Thoracic aorta (tissue), 2 donors: ENCODE measurements at places on chromosomes 7 and 10. TPM values are rescaled to one million over a fixed set of nuclear protein-coding genes. Genes with fewer than 3 reads are reported as not detected.

DNA sequence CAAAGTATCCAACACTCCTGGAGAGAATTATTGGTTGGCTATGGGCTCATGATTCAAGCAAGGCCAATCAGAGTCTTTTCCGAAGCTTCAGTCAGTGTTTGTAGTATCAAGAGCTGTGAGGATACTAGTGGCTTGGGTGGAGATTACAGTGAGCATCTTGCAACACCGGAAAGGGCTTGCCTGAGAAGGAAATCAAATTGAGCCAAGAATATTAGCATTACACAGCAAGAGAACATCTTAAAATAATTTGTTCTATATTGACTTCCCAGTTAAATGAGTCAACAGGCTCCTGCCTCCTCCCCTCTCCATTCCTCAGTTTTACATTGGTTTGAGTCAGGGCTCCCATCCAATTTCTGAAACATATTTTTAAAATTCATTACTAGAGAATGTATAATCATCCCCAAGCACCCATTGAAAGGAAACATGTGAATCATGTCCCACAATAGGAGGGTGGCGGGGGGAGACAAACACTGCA, 127.4 kb downstream of the ELAPOR2 start:
- H3K27ac ChIP-seq, result peak overlapping the region; percentile 62
- no peaks in the 10 kb centered on the region for H3K27me3 ChIP-seq
- H3K4me1 ChIP-seq, result peaks cover 4% of the 10 kb centered on the region
- no peak overlapping the region for H3K4me3 ChIP-seq
- DNase-seq, result no peak
- no peaks in the 10 kb centered on the region for H3K36me3 ChIP-seq

DNA sequence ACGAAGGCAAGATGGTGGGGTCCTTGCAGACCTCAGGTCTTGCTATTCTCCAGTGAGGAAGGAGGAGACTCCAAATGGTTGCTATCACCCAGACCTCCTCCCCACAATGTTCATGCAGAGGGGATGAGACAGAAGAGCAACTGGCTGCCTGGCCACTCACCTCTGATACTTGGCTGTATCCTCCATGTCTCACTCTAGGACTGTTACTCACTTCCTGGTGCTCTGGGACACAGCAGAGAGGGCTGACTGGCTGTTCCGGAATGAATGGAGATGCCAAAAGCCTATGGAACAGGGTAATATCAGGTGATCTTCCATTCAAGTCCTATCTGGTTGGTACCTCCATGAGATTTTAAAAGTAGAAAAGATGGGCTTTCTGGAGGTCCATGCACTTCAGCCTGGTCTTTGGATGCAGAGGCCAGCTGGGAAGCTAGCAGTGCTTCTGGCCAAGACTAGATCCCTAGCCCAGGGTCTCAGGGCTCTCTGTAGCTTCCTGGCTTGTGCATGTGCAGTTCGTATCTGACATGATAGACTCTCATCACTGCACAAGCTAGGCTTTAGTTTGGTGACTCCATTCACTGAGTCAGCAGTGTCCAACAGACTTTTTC, 27.0 kb upstream of the ABI1 start:
- H3K36me3 ChIP-seq, result no peaks in the 10 kb centered on the region
- no peak overlapping the region for H3K4me3 ChIP-seq
- DNase-seq, result no peak
- no peak overlapping the region for H3K27ac ChIP-seq
- no peaks in the 10 kb centered on the region for H3K27me3 ChIP-seq
- no peaks in the 10 kb centered on the region for H3K4me1 ChIP-seq

GRCh38 chr7:68955656-68956055, 642.6 kb upstream of the AUTS2 start:
- DNase-seq, result no peak
- H3K27ac ChIP-seq, result no peak overlapping the region
- H3K36me3 ChIP-seq, result no peaks in the 10 kb centered on the region
- H3K4me1 ChIP-seq, result no peaks in the 10 kb centered on the region

DNA sequence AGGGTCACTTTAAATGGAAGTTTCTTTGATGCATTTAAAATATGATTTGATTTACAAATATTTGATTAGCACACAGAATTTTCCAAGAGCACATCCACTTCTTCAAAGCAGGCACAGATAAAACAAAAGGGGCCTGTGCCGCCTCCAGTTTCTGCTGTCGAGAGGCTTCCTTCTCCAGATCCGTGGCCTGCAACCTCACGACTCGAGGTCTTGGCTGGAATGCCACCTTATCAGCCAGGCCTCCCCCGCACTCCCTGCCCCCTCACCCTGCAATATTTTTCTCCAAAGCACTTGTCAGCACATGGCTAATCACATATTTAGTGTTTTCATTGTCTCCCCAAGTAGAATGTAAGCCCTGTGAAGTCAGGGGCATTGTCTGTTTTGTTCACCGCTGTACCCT, 12.5 kb downstream of the PYROXD2 start:
- H3K36me3 ChIP-seq, result peaks cover 5% of the 10 kb centered on the region
- H3K4me3 ChIP-seq, result no peak overlapping the region
- DNase-seq, result no peak
- H3K27ac ChIP-seq, result no peak overlapping the region
- no peaks in the 10 kb centered on the region for H3K27me3 ChIP-seq

SPDYE2B gene
- total RNA-seq, result not detected

ADAM8 gene
- total RNA-seq, result 7.2 TPM

DNA sequence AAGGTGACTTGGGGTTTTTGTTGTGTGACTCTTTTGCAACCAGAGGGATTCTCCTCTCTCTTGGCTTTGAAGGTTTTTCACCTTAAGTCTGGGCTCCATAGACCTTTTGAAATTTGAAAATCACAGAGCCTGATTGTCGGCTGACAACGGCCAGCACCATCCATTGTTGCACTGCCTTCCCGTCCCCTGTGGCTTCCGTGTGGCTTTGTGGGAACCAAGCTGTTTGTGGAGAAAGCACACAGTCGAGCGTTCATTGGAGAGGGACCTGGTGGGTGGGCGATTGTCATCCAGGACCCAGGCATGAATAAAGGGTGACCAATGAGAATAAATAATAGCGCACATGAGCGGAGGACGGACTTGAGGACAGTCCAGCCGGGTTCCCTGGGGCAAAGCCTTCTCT, 7.4 kb upstream of the RAMP3 start:
- H3K27ac ChIP-seq, result no peak overlapping the region
- no peaks in the 10 kb centered on the region for H3K4me1 ChIP-seq
- H3K4me3 ChIP-seq, result no peak overlapping the region
- DNase-seq, result no peak

DNA sequence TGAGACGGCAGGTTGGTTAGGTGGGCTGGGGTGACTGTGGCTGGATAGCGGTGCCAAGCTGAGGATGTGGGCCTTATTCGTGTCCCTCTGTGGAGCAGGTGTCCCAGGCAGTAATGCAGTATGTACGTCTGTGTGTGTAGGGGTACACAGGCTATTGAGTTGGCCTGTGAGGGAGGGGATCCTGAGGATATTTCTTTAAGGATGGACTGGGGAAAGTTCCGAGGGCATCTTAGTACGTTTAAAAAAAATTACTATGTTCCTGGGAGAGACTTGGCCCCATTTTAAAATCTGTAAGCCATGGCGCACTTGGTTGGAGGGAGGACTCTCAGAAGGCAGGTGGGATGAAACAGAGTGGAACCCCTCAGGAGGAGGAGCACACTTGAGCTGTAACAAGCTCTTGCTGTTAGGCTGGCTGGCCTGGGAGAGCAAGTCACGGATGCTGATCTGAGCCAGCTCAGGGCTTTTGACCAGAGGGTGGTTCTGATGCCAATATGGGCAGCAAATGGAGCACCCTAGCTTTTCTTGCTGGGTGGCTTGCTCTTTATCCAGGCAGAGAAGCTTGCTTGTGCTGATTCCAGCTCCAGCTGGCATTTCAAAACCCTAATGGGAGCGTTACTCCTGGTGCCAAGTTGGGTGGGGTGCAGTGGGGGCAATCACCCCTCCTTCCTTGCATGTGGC, 765 bp downstream of the WBP1L start:
- peak overlapping the region; percentile 95 for H3K4me3 ChIP-seq
- H3K27ac ChIP-seq, result peak overlapping the region; percentile 98
- H3K4me1 ChIP-seq, result peaks cover 64% of the 10 kb centered on the region
- no peaks in the 10 kb centered on the region for H3K36me3 ChIP-seq
- no peak for DNase-seq
- H3K27me3 ChIP-seq, result no peaks in the 10 kb centered on the region

DNA sequence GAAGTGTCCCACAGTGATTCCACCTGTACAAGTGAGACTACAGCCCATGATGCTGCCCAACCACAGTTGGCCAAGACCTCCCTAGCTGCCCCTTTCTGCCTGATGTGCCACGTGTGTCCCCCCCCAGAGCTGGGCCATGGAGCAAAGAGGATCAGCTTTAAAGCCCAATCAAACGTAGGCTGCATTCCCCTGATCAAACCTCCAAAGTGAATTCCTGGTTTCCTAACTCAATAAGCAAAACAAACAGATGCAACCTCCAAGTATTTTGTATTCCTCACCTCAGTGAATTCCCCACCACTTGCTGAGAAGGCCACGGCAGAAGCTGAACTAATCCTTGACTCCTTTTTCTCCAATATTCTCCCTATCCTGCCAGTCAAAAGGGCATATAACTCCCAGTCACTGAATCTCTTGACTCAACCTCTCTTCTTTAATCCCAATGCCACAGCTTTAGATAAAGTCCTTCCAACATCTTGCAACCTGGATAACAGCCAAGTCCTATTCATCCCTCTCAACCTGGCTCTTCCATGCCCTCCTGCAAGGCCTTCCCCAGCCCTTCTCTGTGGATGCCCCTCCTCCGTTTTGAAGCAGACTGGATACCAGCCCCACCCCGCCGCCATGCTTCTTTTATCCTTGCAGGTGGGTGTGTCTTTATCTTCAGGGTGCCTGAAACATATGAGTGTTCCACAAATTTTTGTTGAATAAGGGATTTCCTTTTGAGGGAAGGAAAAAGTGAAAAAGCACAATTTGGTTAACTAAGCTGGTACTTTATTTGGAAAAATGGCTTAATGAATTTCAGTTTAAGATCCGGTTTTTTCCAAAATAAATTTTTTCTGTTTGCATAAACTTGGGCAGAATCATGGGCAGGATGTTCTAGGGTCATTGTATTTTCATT, 285.2 kb upstream of the MKLN1 start:
- DNase-seq, result no peak
- peaks cover 25% of the 10 kb centered on the region for H3K4me1 ChIP-seq
- peaks cover 4% of the 10 kb centered on the region for H3K36me3 ChIP-seq
- no peaks in the 10 kb centered on the region for H3K27me3 ChIP-seq
- H3K27ac ChIP-seq, result no peak overlapping the region

DNA sequence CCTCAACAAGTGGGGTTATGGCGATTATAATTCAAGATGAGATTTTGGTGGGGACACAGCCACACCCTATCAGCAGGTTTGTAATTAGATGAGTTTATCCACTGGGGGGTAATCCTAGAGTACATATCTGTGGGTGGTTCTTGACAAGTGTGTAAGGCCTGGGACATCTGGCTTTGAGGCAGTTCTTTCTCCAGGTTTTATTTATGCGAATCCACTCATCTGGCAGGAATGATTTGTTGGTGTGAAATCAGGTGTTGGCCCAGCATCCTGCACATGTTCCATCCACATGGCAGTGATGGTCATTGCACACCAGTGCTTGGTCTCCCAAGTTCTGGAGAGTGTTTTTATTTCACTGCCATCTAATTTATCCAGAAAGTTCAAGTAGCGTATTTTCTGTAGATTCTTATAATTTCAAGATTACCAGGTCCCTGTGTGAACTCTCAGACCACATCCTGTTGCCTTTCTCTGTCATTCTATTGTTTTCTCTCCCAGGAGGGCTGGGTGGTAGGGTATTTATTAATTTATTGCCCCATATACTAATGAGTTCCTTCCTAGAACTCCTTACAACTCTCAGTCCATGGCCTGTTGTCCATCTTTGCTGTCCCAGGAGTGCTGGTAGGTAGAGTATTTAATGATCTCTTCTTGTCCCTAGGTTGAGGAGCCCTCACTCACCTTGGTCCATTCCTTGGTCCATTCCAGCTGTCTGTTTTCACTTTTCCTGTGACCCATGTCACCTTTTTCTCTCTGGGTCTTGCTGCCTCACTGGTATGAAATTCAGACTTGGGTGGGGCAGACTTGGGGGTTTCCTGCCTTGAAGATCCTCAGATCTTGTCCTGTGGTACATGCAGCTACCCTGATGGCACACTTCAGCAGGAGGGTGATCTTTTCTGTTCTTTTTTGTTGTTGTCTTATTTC, 10.4 kb downstream of the RALA start:
- no peak overlapping the region for H3K27ac ChIP-seq
- H3K4me1 ChIP-seq, result no peaks in the 10 kb centered on the region
- no peak overlapping the region for H3K4me3 ChIP-seq
- no peaks in the 10 kb centered on the region for H3K36me3 ChIP-seq
- DNase-seq, result no peak
- no peaks in the 10 kb centered on the region for H3K27me3 ChIP-seq

VSTM4 gene
- 46.4 TPM for total RNA-seq

GRCh38 chr10:373526-374309, 238.5 kb downstream of the ZMYND11 start:
- H3K27me3 ChIP-seq, result no peaks in the 10 kb centered on the region
- H3K36me3 ChIP-seq, result no peaks in the 10 kb centered on the region
- peak overlapping the region; percentile 84 for H3K27ac ChIP-seq

DNA sequence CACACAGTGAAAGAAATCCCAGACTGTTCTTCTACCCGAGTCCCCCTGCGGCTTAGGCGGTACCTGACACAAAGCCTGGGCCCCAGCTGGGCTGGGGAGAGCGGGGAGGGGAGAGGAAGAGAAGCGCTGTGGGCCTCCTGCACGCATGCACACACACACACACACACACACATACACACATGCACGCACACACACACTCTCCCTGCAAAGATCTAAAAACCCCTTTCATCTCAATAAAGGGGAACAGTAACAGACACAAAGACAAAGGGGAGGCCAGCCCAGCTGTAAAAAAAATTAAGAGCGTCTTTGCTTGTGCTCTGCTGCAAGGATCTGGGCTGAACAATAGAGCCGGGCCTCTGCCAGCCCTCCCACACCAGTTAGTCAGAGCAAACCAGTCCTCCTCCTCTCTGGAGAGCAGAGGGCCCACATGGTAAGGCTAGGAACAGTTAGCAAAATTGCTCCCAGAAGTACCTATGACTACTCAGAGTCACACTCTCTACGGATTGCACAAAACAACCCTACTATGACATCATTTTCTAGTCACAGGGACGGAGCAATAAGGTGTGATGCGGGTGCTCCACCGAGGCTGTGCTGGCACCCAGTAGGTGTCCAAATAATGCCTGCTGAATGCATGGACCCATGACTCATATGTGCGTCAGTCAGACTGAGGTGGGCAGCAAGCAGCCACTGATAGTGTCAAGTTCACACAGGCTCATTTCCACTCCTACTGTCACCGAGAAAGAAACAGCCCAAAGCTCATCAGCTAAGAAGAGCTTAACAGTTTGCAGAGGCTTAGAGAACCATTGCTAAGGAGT, 9.2 kb downstream of the ITPRIP start:
- H3K4me1 ChIP-seq, result peaks cover 82% of the 10 kb centered on the region
- no peaks in the 10 kb centered on the region for H3K27me3 ChIP-seq
- H3K36me3 ChIP-seq, result no peaks in the 10 kb centered on the region
- peak overlapping the region; percentile 77 for H3K27ac ChIP-seq
- peak overlapping the region; percentile 52 for H3K4me3 ChIP-seq
- peak; percentile 69 for DNase-seq
